ENCODE measurements at places on chromosomes 5 and 9.

GRCh38 chr9:73073337-73074175 is 78.1 kb upstream of the ANXA1 start:
- no peak for DNase-seq

GRCh38 chr5:124627815-124628595 is 118.4 kb downstream of the ZNF608 start:
- DNase-seq, result no peak

DNA sequence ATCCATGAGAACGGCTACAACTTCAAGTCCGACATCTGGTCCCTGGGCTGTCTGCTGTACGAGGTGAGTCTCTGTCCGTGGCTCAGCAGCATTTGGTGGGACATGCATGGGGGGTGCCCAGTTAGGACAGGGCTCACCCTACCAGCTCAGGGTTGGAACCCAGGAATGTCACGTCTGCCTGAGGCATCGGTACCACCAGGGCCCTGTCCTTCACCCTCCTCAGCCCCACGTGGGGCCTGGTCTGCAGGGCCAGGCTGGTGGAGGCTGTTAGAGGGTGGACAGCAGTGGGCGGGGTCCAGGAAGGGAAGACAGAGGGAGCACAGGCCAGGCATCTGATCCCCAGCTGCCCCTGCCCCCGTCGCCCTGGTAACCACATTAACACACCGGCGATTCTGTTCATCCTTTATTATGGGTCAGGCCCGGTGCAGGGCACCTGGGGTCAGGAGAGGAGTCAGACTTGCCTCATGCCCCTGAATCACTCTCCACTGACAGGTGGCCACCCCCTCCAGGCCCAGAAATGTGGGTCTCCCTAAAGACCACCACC is 75.6 kb downstream of the PSMB7 start:
- DNase-seq, result no peak

DNA sequence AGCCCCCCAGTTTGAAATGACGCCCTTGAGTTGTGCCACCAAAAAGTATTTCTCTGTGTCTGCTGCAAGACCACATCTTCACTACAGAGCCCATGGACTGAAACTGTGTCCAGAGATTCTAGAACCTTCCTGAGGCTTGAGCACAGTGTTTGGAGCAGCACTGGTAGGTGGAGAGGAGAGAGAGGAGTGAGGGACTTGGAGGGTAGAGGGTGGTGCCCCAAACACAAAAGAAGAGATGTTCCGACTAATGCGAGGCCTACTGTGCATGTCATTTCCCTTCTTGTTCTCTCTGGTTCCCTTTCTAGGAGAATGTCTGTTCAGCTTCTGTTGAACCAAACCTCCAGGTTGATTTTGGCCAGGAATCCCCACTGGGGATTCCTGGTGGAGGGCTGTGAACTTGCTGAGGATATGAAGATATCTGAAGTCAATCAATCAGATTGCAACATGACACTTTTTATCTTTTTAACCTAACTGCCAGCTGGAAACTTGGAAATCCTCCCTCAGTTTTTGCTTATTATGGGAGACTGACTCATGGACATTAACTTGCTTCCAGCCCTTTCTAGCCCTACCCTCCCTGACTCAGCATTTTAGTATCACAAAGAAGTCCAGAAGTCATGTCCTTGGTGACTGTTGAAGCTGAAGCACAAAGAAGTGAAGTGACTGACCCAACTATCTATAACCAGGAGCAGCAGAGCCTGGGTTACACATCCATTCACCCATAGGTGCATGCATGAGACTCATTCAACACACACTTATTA is 154.5 kb downstream of the NR3C1 start:
- peak; percentile 89 for DNase-seq

DNA sequence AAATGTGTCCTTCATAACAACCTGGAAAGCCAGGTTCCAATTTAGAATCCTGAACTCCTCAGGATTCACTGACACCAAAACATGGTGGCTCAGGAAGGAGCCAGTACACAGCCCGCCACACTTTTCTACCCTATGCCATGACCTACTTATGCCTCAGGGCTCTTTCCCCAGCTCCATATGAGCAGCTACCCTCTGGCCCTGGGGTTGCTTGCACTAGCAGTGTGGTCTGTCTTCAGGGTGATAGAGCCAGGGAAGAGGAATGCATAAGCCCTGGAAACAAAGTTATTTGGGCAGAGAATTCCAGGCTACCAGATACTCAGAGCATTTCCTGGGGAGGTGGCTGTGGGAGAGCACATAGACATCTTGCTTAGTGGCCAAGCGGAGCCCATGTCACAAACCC is 15.0 kb upstream of the ECM2 start:
- no peak for DNase-seq

DNA sequence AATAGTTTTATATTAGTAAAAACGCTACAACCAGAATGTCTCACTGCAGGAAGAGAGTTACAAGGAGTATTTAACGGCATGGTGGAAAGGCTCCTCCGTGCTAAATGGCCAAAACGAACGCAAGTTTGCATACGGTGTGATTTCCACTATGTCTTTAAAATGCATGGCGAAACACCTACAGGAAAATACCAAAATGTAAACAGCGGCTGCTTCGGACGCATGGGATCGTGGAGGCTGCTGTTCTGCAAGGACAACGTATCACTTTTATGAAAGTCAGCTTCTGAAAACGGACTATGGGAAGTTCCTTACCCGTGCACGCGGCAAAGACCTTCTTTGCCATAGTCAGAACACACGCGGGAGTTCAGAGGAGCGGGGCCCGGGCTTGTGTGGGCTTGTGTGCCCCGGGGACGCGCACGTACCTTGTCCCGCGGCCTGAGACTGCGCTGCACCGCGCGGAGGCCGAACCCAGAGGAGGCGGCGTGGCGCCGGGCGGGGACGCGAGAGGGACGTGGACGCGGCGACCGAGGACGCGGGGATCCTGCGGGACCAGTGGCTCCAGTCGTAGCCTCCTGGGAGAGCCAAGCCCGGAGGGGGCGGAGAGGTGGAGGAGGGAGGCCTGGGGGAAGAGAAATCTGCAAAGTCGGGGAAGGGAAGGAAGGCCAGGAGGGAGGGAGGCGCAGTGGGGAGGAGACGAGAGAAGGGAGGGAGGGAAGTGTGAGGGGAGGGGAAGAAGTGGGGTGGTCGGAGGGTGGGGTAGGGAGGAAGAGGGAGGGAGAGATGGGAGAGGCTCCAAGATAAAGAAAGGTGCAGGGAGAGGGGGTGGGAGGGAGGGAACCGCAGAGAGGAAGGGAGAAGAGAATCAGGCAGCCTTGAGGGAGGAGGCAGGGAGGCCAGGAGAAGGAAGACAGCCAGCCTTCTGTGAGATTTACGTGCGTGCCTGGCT is at the start of gene CMBL:
Gene CMBL, minus strand, starts transcription at position 697 of the 943 bp plus-strand sequence. CDS start 17,140 bp downstream, outside the sequence.
- DNase-seq, result peak; percentile 65

DNA sequence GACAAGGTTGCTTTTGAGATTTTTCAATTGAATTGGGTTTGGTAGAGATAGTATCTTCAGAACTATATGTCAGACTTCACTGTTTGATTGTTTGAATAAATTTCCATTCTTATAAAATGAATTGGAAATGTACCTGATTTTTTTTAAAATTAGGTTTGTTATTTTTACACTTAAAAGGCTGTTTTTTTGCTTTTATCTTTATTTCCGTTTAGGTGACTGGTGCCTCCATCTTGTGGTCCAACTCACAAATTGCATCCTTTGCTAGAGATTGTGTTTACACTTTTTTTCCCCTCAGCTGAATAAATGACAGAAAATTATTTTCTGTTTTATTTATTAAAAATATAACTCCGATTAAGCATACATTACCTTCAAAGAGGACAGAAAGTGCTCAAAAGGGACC is 15.6 kb downstream of the NDUFAF2 start:
- DNase-seq, result peak; percentile 24

All from fibroblast of skin of right biceps (primary cell).